ENCODE measurements at places on chromosomes 3 and 15. TPM values are rescaled to one million over a fixed set of nuclear protein-coding genes. Genes with fewer than 3 reads are reported as not detected.

The TMEM45A gene
- polyA plus RNA-seq = 28.4 TPM

The THAP10 gene
- polyA plus RNA-seq = 6.5 TPM

The CLSTN2 gene
- polyA plus RNA-seq = 1.1 TPM

The NTRK3 gene
- polyA plus RNA-seq = 11.5 TPM

The C3orf18 gene
- polyA plus RNA-seq = 20.9 TPM

The TTLL13 gene
- 0.31 TPM for polyA plus RNA-seq

The PLCB2 gene
- polyA plus RNA-seq = 15.1 TPM

The LRTM1 gene
- polyA plus RNA-seq = not detected

The RAD51 gene
- 10.7 TPM for polyA plus RNA-seq

The LYZL4 gene
- not detected for polyA plus RNA-seq

The BOC gene
- polyA plus RNA-seq = 37.4 TPM

The PLSCR5 gene
- not detected for polyA plus RNA-seq

DNA sequence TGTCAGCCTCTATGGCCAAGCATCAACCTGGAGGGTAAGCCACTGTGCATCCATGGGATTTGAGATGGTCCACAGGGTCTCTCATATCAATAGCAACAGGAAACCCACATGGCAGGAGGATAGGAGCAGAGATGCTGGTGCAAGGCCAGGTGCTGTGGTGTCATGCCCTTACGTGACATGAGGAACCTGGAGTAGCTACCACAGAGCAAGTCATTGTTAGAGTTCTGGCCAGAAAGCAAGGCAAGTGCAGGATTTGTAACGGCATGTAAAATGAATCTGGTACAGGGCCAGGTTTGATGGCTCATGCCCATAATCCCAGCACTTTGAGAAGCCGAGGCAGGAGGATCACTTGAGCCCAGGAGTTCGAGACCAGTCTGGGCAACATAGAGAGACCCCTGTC, 14.8 kb upstream of the ZNF774 start:
- no peak for DNase-seq

DNA sequence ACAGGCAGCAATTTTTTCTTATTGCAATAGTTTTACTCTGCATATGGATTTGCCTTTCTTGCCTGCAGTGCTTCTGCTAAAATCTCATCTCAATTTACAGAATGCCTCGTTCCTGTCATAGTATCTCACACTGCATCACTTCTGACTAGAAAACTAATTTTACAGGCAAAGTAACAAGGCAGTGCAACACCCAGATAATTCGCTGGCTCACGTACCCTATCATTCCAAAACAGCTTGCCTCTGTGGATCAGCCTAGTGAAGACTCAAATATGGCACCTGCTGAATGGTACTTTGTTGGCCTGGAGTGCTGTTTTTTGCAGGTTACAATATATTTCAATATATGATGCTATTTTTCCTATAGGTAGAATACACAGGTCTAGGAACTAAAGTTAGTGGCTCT, 5.3 kb downstream of the EIF5A2 start:
- DNase-seq = no peak

DNA sequence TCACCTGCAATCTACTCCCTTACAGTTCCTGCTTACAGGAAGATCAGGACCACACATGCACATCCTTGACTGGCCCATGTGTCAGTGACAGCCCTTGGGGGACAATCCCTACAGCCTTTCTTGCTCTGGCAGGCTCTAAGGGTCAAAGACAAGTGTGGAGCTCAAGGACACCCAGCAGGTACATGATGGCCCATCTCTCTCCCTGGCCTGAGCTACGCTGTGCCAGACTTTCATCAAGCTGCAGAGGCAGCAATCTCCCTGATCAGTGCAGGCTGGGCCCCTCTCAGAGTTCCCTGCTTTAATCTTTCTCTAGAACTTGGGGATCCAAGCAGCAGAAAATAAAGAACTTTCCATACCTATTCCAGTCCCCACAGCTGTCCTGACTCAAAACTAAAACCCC, 2.6 kb downstream of the SEMA7A start:
- no peak for DNase-seq

DNA sequence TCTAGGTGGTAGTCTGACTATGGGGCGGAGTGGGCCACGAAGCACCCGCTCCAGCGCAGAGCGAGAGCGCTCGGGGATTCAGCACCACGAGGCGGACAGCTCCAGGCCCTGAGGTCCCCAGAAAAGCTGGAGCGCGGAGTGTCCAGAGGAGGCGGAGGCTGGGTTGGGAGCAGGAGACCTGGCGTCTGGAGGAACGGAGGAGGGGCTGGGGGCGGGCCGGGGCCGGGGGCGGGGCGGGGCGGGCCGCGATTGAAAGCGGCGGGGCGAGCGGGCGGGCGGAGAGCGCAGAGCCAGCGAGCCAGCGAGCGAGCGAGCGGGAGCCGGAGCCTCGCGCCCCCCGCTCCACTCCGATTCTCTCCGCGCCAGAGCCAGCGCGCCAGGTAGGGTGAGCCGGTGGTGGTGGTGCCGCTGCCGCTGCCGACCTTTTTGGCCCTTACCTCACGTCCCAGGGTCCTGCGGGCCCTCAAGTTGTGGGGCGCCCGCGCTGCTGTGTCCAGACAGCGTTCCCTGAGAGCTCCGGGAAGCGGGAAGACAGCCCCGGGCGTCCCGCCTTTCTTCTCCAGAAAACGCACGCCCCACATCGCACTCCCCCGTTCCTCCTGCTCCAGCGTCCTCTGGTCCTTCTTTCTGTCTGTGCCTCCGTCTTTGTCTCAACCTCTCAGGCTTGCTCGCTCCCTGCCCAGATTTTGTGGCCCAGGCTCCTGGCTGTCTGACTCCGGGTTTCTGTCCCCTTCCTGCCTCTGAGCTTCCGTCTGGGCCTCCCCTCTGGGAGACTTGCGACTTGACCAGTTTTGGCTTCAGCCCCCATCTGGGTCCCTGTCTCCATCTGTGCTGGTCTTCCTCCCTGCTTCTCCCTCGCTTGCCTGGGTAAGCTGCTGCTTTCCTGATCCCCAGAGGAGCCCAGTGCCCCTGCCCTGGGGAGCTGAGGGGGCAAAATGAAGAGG, at the start of gene GRM2:
Gene GRM2, plus strand, starts transcription at position 281 of the 944 bp plus-strand sequence. CDS start 1,916 bp downstream, outside the sequence.
- DNase-seq = peak; percentile 72

- DNase-seq = no peak
Measured at GRCh38 chr3:135513106-135514059, 452.1 kb upstream of the PPP2R3A start.

DNA sequence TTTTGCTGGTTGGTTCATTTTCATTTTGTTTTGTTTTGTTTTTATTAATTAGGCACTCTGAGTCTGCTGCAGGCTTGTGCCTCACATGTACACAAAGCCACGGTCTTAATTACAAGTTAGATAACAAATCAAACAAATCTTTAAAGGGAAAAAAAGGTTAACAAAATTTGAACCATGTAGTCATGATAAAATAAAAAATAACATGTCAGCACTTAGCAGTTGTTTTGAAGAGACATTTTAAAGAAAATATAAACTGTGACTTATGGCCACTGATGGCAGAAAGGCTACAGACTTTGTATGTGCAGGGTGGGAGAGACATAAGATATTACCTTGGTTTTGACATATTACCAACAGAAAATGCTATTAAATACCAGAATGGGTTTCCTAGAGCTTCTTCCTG, 1035.4 kb downstream of the TUSC7 start:
- DNase-seq = no peak

DNA sequence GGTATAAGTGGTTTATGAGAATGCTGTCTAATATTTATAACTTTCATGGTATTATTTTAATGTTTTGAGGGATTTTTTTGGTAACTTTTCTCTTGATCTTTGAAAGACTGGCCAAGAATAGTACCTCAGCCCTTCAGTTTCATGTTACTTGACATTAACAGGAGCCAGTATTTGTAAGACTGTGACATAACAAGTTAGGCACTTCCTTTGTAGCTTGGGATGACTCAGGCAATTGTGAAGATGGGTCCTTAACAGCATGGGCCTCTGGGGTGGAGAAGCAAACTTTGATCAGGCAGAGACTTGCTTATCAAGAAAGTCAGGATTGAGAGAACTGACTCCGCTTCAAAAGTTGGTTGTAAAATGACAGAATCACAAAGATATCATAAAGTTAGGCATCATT, 9.5 kb downstream of the LRRC49 start:
- no peak for DNase-seq

GRCh38 chr15:62998262-62998890, 44.2 kb upstream of the TPM1 start:
- DNase-seq = no peak

DNA sequence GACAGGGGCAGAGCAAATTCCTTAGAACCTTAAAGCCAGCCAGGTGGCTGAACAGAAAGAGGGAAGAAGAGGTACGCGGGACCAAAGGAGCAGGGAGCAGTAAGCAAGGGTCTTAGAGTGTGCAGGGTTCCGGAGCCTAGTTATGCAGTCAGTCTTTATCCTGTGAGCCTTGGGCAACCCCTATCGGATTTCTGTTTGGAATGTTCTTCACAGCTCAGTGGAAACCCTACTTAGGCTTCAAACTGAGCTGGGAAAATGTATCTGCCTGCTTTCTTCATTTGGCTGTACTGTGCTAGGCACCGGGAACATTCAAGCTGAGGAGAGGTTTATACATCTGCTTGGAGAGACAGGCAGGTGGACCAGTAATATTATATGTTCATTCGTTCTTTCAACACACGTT, 37.1 kb downstream of the PSMD6 start:
- no peak for DNase-seq

DNA sequence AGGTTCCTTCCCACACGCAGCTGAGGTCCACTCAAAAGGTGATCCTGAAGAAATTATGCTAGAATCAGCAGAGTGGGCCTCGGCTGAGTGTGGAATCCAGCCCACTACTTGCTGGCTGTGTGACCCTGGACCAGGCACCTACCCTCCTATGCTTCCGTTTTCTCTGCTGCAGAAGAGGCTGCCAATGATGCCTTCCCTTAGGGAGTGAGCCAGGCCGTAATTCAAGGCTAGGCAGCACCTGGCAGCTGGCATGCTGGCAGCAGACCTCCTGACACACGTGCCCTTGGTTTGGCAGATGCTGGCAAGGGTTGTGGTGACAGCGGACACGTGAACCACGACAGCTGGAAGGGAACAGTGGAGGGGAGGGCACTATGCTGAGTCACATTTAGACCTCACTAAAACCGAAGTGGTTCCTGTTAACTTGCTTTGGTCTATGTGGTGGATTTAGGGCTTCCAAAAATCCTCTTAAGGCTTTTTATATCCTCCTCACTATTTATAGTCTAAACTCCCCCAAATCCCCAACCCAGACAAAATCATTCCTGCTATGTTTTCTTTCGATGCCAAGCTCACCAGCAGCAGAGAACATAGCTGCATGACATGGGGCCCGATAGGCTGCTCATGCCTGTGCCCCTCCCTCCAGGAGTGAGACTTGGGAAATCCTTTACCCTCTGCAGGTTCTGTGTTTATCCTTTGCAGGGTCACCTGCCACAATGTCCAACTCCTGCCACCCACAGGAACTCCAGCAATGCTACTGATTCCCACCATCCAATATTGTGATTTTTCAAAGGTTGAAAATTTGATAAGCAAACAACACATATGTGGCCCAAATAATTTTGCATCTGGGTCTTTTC, 10.6 kb upstream of the PCSK6 start:
- DNase-seq = no peak

DNA sequence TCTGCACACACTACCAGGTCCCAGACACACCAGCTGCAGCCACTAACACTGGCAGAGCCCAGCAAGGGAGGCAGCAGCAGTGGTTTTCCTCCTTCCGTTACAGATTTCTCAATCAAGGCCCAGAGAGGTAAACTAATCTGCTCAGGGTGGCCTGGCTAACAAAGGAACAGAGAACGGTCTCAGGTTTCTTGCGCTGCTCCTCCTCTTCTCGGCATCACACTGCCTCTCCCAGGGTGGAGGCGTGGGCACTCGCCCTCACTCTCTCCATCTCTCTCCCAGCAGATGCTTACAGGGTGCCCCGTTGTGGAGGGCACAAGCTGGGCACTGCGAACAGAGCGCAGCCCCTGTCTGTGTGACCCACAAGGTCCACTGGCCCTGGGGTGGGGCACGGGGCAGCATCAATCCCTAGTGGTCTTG, 228.7 kb downstream of the VPS13C start:
- DNase-seq = no peak

GRCh38 chr15:70559265-70560239, 203.8 kb downstream of the UACA start:
- no peak for DNase-seq

- no peak for DNase-seq
Measured at GRCh38 chr3:165194511-165195240, 1.5 kb downstream of the SLITRK3 start.

DNA sequence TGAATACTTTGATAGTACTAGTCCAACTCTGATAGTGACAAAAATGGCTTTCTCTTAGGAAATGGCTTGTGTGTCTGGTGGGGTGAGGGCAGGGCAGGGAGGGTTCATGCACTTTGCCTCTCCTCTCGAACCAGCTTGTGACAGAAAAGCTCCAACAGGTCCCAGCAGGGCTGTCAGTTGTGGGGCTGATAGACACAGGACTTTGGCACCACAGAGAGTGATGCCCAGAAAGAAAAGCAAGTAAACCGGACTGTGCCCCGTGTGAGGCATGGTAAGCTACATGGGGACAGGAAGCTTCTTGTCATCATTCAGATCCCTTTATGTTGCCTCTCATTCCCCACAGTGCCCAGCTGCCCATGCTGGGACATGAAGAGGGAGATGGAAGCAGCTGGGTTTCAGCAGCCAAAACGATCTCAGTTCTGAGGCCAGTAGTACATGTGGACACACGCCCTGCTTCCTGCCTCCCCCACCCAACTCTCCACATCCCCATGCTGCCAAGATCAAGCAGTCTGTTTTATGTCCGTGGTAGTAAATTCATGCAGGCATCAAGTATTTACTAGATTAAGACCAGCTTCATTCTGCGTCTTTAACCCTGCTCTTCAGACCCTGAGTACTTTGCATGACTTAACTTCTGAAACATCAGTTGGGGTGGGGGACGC, 29.7 kb upstream of the LIPC start:
- DNase-seq = no peak

GRCh38 chr3:48278884-48279559, 38.1 kb downstream of the ZNF589 start:
- no peak for DNase-seq

DNA sequence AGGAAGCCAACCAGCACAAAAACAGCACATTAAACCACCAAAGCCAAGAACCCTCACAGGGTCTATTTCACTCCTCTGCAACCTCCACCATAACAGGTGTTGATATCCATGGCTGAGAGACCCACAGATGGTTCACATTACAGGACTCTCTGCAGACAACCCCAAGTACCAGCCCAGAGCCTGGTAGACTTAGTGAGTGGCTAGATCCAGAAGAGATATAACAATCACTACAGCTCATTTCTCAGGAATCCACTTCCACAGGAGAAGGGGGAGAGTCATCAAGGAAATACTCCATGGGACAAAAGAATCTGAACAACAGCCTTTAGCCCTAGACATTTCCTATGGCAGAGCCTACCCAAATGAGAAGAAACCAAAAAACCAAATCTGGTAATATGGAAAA, 168.1 kb upstream of the CD96 start:
- DNase-seq = no peak

DNA sequence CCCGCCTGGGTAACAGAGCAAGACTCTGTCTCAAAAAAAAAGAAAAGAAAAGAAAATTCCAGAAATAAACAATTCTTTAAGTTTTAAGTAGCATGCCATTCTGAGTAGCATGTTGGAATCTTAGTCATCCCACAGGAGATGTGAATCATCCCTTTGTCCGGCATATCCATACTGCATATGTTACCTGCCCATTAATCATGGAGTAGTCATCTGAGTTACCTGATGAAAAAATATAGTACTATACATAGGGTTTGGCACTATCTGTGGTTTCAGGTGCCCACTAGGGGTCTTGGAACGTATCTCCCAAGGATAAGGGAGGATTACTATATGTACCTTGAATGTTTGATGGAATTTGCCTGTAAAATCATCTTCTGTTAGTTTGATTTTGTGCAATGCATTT, 6.3 kb upstream of the CCR4 start:
- no peak for DNase-seq

Data from left renal pelvis (tissue), 4 donors.